ENCODE measurements at places on chromosomes 2 and 18.
A peak's percentile ranks its signal among the peaks of the same experiment; 100 is the strongest.

DNA sequence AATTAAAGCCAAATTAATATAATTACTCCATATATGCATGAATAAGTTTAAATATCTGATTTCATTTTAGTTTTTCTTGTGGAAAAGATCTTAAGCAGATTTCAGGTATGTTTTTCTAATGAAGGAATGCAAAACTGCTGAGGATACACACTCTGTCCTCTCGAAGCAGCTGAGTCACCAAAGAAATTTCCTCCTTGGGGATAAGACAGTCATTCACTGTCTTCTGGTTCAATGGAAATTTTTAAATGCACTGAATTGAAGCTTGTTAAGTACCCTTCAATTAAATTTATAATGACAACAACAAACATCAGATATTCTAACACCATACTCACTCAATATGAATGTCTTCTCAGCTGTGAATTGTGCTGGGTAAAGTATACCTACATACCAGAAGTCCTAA lies 101.5 kb upstream of the DNER start:
- DNase-seq: no peak

GRCh38 chr2:40173276-40173675 lies 278.6 kb downstream of the SLC8A1 start:
- no peak for DNase-seq

DNA sequence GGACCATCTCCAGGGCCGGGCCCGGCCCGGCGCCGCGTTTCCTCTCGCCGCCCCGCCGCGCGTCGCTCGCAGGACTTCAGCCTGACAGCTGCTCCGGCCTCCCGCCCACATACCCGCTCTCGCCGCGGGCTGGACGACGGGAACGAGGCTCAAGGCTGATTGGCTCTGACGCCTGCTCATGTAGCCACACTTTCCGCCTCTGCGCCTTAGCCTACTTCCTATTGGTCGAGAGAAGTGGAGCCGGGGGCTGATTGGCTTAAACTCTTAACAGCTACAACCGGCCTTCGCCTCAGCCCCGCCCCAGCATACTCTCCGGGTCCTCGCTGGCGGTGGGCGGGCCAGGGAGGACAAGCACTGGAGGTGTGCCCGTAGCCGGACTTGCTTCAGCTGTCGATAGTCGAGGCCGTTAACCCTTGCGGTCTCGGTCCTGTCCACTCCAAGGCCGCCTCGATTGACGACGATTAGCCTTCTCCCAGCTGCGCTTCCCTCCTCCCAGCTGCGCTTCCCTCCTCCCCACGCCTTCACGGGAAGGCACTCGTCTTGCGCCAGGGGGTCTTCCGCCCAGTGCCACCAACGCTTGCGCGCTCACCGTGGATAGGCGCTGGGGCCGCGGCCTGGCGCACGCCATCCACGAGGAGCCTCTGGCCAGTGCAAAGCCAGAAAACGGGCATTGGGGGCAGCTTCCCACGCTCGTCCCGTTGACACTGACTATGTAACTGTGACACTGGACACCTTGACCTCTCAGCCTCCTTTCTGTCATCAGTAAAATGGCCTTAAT lies at the start of gene PRADC1:
PRADC1 (minus strand) TSS at position 86 of the 778 bp plus-strand sequence; CDS start at position 7, 79 bp downstream.
- peak; percentile 84 for DNase-seq

DNA sequence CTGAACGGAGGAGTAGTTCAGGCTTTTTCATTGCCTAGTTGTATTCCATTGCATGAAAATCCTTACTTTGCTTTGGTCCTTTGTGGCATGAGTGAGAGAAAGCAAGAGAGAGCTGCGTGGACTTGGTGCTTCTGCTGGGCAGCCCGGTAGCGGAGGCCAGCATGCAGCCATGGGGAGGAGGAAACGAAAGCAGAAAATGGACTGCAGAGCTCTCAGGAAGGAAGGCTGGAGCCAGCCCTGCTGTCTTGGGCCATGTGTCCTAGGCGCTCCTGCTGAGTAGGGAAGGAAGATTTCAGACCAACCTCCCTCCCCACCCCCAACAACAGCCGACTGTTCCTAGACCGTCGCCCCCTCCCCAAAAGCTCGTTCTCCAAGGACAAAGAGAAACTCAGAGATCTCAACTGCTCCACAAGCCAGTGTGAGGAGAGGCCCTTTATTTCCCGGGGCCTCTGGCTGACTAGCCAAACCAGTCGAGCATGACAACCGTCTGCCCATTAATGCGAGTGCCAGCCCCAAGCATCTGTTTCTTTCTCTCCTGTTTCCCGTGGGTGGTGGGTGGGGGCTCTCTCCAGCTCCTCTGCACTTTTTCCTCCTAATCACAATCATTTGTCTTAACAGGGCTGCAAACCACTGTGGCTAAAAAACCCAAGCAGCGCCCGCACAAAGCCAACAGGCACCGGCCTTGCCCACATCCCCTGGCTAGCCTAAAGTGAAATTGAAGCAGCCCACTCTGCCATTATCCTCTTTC lies 66.8 kb upstream of the FZD7 start:
- no peak for DNase-seq

DNA sequence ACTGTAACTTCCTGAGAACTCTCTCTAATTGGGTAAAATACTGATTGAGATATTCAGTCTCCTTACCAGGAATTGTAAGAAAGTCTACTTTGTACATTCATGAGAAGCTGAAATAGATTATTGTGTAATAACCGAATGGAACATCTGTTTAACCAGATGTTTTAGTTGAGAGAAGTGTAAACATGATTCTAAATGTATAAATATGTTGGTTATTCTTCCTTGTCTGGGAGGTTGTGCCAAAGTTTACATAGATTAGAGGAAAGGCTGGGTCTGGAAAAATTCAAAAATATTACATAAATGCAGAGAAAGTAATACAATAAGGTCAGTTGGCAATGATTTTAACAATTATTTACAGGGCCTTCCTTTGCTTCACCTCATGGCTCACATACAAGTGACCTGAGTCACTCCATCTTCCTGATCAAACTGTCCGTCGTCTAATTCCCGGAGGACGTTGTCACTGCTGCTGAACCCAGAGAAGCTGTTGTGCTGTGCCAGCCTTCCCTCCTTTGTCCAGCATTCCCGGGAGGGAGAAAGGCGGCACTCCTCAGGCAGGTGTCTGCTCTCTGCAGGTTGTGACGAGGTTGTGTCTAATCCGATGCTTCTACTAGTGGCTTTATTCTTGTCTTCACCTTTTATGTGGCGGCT lies 55.9 kb downstream of the MOB4 start:
- DNase-seq: no peak

DNA sequence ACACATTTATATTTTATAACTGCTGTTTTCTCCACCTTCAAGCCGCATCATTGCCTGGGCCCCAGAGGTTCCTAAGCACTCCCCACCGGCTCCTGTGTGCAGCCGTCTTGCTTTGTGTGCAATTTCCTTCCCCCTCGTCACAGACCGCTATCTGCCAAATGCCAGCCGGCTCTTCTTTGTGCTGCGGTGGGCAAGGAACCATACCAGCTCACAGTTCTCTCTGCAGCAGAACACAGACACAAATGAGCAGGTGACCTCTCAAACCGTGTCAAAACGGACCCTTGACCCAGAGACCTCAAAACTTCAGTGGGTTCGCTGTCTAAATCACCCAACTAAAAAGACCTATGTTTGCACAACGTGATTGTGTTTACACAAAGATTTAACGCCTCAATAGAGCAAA lies 58.2 kb downstream of the KLF7 start:
- DNase-seq: no peak

- no peak for DNase-seq
Observed at GRCh38 chr2:202118168-202118567, 45.1 kb downstream of the KIAA2012 start.

DNA sequence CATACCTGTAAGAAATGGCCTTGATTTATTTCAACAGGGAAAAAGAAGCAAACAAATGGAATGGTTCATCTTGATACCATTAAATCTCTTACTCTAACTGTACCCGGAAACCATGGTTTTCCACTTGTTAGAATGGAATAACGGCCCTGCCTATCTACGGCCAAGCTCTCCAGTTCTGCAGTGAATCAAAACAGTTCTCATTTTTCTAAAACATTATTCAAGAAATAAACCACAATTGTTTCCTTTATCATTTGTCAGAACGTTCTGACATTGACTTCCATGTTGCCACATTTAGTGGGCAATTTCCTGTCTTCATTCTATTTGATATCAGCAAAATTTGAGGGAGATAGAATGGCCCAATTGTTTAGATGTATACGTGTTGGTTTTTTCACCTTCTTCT lies 118.8 kb upstream of the CDH19 start:
- DNase-seq: no peak

DNA sequence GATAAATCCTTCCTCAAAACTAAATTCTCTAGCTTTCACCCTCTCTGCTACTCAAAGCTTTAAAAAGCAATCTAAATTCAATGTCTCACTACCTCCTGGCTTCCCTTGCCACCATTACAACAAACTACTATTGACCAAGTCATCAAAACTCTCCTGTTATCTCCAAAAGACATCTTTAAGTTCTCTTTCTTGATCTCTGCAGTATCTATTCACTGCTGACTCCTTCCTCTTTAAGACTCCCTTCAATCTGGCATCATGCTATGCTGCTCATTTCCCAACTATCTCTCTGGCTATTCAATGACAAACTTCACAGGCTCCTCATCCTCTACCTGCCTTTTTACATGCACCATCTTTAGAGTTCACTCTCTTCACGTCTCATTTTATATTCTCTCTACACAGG lies 5.9 kb downstream of the PPP3R1 start:
- no peak for DNase-seq

DNA sequence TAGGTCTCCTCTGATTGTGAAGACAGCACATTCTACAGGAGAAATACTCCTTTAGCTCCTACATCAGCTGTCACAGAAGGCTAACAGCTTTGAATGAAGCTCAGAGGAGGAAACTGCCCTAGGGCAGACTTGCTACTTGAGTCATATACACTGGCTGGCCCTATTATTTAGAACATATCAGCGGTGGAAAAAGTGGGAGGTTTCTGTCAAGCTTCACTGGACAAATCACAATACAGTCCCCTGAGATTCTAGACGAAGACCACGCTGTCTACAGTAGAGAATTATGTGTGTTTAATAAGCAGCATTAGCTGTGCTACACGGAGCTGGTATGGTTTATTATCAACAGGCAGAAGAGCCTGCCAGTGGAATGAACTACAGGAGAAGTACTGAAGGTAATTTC lies 230.9 kb upstream of the FSIP2 start:
- DNase-seq: no peak

GRCh38 chr2:53708988-53709387 lies 58.6 kb upstream of the CHAC2 start:
- DNase-seq: no peak

- DNase-seq: no peak
Observed at GRCh38 chr2:135913727-135914365, 37.6 kb upstream of the MCM6 start.

DNA sequence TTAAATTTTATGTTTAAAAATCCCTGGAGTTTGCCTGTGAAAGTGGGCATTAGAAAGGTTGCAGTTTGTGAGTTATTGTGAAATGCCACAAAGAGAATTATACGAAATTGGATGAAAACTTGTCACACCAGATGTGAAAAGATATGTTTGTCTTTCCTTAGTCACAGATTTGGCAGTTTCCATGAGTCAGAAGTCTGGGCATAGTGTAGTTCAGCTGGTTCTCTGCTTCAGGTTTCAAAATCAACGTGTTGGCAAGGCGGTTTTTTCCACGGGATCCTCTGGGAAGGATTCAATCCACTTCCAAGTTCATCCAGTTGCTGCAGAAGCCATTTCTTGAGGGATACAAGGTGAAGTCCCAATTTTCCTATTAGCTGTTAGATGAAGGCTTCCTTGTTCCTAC lies 658.0 kb upstream of the CDH2 start:
- DNase-seq: no peak

DNA sequence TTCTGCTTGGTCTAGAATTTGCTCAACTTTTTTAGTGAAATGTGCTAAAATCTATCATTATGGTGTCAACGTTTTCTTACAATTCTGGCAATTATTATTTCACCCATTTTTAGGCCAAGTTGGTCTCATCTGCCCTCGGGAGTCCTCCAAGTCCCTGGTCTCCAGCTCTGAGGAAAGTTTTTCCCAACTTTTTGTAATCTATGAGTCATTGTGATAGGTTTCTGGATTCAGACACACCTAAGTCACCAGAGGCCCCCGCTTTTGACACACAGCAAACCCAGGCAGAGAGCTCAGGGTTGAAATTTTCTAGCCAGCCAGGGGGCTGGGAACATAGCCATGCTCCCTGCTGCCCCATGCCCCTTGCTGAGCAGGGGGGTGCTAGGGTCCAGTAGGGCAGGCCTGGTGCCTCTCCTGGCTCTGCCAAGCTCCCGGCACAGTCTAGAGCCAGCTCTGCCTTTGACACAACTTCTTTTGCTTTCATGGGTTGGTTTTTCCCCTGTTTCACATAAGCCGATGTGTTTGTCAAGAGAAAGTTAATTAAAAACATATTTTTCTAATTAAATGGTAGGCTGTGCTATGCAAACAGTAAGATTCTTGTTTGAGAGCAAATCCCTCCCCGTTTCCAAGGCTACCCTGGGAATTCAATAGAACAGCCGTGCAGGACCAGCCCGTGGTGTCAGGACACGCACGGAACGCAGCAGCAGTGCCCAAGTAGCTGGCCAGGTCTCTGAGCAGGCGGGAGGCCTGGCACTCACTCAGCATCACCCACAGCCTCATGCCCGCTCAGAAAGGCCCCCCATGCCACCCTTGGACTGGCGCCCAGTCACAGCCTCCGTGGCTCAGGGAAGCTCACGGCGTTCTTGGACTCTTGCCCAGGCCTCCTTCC lies 25.5 kb upstream of the SNED1 start:
- no peak for DNase-seq

- no peak for DNase-seq
Observed at GRCh38 chr18:62450546-62451410, 72.0 kb upstream of the ZCCHC2 start.

GRCh38 chr2:216474925-216475670 lies 23.5 kb upstream of the RPL37A start:
- DNase-seq: no peak

GRCh38 chr18:21896732-21897336 lies 156.2 kb downstream of the MIB1 start:
- no peak for DNase-seq

GRCh38 chr18:36424741-36425142 lies 127.2 kb downstream of the FHOD3 start:
- DNase-seq: no peak

DNA sequence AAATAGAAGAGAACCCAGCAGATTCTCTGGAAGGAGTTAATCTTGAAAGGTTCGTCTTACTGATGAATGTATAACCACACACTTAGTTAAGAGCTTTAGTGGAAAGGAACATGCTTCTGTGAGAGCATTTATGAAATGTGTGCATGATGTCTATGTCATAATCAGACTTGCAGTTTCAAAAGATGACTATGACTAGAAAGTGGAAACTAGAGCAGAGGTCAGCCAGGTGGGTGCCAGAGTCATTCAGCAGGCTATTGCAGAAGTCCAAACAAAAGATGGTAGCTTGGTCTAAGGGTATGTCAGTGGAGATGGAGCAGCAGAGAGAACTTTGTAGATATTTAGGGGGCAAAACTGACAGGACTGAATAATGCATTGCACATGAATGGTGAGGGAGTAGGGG lies 825.8 kb downstream of the DCC start:
- DNase-seq: no peak

Measured in activated CD8-positive, alpha-beta memory T cell treated with anti-CD3 and anti-CD28 coated beads for 48 hours (primary cell).